ENCODE measurements at places on chromosomes 7 and 10. TPM values are rescaled to one million over a fixed set of nuclear protein-coding genes. Genes with fewer than 3 reads are reported as not detected.

CNNM1 gene
- 21.9 TPM for total RNA-seq

WNT8B gene
- total RNA-seq = not detected

CRPPA gene
- 0.75 TPM for total RNA-seq

ADGRA1 gene
- total RNA-seq = 0.26 TPM

GATA3 gene
- total RNA-seq = 4.9 TPM

GHITM gene
- 203 TPM for total RNA-seq

FAM171A1 gene
- total RNA-seq = 27.0 TPM

CACNA2D1 gene
- total RNA-seq = 7.0 TPM

NUTM2B gene
- total RNA-seq = 0.36 TPM

FAM237B gene
- total RNA-seq = not detected

MLXIPL gene
- 1.2 TPM for total RNA-seq

LLCFC1 gene
- not detected for total RNA-seq

PALS2 gene
- total RNA-seq = 17.9 TPM

KIF20B gene
- 16.9 TPM for total RNA-seq

LIPK gene
- total RNA-seq = not detected

STOX1 gene
- total RNA-seq = 0.64 TPM

ZNF655 gene
- 54.1 TPM for total RNA-seq

COL17A1 gene
- 2.4 TPM for total RNA-seq

CRHR2 gene
- total RNA-seq = 0.06 TPM

SLC13A4 gene
- not detected for total RNA-seq

MPP7 gene
- total RNA-seq = 0.10 TPM

ZP3 gene
- 14.0 TPM for total RNA-seq
